ENCODE measurements at places on chromosomes 12 and 14.

DNA sequence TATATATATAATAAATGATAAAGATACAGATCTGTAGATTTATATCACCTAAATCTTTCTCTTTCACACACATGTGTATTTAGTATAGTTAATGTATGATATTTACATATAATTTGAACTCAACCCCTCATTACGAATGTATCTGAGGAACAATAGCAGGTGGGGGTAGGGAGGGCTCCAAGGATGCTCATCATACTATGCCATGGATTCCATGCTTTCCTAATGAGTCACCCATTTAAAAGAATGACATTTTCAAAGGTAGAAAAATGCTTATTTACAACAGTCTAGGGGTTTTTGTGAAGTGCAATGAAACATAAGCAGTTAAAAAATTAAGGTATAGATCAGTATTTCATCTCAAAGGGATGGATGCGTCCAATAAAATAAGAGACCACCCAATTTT is 181.6 kb downstream of the SOX5 start:
- DNase-seq: no peak

DNA sequence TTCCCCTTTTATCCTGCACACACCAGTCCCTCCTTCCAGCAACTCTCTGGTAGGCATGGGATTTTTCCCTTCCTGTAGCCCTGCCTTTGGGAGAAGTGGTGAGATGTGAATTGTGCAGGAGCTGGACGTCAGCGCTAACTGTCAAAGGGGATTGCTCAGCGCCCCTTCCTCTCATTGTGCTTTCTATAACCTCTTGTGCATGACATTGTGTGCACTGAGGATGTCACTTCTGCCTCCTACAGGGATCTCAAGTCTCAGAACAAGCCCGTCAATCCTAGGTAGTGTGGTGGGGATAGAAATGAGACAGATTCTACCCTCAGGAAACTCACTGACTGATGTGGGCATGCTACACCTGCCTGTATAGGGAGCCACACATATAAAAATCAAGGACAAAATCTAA is 8.7 kb downstream of the KCNA5 start:
- DNase-seq: no peak

DNA sequence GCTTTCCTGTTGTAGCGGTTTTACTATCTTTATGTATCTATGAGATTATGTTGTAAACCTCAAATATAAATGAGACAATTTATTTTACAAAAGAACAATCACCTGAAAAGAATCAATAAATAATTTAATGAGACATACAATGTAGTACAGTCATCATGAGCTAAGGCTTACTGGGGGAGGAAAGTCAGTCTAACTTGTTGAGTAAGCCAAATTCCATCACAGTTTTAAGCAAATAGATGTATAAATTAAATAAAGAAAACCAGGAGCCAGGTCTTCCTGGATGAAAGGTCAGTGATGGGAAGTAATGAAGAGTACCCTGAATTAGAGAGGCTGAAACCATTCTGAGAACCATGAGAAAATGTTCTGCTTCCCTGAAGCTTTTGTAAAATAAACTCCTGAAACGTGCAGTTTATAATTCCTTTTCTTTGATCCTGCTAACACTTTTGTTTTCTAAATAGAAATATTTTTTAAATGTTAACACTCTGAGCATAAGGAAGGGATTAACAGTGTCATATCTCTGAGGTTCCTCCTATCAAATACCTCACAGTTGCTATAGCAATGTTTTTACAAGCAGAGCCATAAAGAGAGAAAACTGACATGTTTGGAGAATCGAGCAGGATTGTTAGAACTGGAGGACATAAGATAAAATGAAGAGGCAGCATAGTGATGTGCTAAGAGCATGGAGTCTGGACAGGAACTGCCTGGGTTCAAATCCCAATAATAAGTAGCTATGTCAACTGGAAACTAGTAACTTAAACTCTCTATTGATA is 444.9 kb upstream of the FOXG1 start:
- DNase-seq: no peak

DNA sequence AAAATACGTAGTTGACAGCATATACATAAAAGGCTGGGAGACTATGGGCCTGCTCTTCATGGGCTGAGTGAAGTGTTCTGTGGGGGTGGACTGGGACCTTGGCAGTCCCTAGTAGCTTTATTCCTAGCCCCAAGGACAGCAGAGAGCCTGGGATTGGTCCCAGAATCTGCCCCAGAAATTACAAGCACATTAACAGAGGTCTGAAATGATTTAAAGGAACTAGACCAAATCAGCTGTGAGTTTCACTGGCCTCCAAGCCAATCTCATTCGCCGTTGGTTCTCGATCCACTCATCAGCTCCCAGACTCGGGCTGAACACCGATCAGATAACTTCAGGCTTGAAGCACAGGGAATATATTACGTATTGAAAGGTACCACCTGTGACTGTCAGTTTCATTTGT is 77.0 kb upstream of the PSMC1 start:
- no peak for DNase-seq

- no peak for DNase-seq
Observed at GRCh38 chr12:40157336-40157735, 51.5 kb upstream of the SLC2A13 start.

DNA sequence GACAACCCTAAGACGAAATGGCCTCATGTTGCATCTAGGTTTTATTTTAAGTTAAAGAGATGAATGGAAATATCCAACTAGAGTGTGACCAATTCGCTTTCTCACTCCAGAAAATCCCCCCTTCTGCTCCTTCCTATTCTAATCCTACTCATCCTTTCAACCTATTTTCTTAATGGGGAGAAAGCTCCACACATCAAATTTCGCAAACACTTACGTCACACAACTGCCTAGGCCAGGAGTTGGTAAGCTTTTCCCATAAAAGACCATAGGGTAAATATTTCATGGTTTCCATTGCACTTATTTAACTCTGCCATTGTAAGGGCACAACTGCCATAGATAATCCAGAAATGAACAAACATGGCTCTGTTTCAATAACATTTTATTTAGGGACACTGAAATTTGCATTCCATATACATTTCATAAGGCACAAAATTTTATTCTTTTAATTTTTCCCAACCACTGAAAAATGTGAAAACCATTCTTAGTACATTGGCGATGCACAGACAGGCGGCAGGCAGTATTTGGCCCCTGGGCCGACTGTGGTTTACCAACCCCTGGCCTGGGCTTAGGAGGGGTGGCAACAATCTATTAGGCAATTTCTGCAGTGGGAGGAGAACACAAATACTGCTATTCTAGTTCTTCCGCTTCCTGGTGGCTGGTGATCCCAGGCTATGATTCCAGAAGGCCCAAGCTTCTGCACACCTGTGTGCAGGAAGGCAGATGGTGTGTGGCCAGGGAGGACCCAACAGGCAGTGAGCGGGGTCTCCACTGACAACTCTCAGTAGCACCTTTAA is 67.2 kb upstream of the FOXN3 start:
- no peak for DNase-seq

GRCh38 chr12:6965714-6966113 is 4.8 kb downstream of the PHB2 start:
- DNase-seq: no peak

DNA sequence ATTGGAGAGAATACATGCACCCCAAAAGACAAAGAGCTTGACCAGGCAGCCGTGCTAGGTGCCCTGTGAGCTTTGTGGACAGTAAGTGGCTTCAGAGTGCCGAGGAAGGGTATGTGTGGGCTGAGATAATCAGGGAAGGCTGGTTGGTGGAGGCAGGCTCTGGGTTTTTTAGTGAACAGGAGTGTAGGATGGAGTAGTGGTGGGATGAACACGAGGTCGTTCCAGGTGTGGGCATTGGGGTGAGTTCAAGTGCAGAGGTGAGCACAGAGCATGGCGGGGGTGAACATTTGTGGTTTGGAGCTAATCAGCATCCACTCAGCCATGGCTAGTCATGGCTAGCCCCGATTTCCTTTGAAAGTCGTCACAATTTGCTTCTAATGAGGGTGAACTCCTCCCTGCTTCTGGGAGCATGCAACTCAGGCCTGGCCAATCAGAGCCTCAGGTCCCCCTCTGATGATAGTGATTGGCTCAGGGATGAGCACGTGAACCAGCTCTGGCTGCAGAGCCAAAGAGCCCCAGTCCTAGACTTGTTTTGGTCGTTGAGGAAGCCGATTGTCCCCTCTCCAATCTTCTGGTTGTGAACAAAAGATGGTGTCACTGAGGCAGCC is 40.7 kb upstream of the TCL1B start:
- DNase-seq: no peak

DNA sequence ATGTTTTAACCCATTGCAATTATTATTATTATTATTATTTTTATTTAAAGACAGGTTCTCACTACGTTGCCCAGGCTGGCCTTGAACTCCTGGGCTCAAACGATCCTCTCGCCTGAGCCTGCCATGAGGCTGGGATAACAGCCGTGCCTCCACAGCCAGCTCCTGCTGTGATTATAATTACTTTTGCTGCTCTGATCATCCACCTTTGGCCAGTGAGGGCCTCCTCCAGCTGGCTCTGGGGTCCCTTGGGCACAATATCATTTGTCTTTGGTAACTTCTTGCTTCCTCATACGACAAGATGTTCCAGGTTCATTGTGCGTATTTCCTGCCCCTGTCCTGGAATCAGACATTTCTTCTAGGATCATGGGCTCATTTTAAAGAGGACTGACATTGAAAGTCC is 28.4 kb downstream of the LRTM2 start:
- no peak for DNase-seq

- no peak for DNase-seq
Observed at GRCh38 chr12:124024263-124024678, 51.3 kb downstream of the ZNF664 start.

GRCh38 chr14:50615056-50615455 is 53.0 kb downstream of the SAV1 start:
- no peak for DNase-seq

DNA sequence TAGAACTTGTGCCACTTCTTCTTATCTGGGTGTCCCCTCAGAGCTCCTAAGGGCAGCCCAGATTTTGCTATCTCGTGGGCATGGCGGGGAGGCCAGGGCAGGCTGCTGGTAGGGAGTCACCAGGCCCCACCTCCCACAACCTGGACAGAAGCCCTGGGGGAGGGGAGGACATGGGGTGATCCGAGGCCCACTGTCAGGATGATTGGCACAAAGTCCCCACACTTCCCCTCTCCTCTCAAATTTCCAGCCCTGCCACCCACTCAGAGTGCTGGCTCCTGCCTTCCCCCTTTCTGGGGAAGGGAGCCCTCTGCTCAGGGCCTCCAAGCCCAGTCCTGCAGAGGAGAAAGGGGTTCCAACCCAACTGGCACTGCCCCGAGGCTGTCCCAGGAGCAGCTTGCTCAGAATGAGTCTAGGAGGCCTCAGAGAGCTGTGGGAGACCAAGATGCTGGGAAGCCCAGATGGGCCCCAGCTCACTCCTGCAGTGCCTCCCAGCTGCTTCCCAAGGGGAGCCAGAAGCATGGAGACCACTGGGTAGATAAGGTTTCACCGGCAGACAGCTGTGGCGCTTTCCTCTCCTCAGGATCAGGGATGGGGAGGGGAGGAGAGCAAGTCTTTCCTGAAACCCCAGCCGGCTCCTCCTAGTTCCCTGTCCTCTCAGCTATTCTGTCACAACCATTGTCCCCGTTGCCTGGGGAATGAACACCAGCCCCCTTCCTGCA is 82.8 kb downstream of the B4GALNT3 start:
- DNase-seq: no peak

DNA sequence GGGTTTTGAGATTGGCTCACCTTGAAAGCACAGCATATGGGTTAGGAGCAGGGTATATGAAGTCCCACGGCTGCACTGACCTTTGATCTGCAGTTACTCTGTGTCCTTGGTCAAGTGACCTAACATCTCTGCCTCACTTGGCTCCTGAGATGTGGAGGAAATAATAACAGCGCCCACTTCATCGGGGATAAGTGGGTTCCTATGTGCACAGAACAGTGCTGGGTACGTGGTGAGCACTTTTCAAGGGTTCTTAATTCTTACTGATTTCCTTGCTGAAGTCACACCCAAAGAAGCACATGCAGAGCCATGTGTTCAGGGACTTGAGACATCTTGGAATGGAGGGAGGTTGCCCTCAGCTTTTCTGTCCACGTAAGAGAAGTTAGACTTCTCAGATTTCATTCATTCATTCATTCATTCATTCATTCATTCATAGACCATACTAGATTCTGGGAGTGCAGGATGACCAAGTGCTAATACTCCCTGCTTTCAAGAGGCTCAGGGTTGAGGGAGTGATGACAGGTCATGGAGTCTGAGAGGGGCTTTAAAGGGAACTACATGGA is 39.4 kb downstream of the ADGRD1 start:
- no peak for DNase-seq

DNA sequence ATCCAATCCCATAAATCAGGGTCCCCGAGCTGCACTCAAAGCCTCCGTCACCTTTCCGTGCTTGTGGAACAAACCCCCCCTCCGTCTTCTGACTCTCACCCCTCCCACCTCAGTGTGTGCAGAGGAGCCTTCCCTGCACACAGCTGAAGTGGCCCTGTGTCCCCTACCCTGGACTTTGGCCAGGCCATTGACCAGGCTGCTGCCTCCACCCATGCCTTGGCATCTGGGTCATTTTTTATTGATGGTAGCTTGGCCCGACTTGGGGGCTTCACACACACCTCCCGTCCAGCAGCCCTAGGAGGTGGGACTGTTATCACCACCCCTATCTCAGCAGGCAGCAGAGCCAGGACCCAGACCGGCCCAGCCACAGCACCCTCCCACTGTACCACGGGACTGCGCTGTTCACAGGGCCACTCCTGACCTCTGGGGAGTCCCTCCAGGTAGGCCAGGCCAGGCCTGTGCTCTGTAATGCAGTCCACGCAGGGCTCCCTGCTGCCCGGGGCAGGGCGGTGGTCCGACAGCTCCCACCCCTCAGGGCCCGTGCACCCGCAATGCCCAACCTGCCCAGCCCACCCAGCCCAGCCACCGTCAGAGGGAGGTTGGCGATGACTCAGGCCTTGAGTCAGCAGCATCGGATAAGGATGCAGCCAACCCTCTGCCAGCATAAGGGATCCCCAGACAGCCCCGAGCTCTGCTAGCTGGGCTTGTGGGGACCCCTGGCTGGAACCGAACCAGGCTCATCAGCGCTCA is 9.2 kb upstream of the INF2 start:
- no peak for DNase-seq

GRCh38 chr12:103924761-103925641 is 5.2 kb upstream of the HSP90B1 start:
- DNase-seq: peak; percentile 56

GRCh38 chr12:72679147-72679757 is 407.1 kb downstream of the TRHDE start:
- DNase-seq: no peak

DNA sequence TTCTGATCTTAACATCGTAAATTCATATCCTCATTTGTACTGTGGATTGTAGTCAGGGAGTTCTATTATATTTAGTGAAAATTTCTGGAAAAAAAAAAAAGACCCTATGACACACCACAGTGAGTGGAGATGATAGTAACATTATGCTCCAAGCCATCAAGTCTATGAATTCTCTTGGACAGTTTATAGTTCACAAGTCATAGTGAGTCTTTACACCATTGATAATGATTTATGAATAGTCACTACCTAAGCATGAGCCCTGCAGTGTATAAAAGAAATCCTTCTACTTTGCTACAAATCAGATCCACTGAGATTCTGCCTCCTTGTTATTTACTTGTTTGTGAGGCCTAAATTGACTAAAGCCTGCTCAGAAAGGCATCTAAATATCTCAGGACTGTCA is 772.2 kb upstream of the NOVA1 start:
- DNase-seq: no peak

Data from activated naive CD4-positive, alpha-beta T cell treated with Interleukin-2 at 50 U/mL for 16 hours (primary cell).